NCI-H510A (cell line): ENCODE measurements at places on chromosomes 12 and 14.

DNA sequence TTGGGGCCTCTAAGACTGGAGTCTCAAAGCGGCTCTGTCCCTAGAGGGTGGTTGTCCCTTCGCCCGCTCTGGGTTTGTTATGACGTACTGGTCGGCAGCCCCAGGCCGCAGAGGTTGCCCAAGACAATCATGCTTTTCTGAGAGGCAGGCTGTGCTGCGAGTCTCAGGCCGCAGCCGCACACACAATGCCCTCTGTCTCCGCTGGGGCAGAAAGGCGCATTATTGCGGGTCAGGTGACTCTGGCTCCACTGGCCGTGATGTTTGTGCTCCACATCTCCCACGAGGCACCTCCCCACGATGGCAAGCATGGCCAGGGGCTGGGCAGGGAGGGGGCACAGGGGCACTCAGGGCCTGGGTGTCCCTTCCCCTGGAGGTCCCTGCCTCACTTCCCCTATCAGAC is 21.0 kb upstream of the PLEKHG3 start:
- no peak for DNase-seq

DNA sequence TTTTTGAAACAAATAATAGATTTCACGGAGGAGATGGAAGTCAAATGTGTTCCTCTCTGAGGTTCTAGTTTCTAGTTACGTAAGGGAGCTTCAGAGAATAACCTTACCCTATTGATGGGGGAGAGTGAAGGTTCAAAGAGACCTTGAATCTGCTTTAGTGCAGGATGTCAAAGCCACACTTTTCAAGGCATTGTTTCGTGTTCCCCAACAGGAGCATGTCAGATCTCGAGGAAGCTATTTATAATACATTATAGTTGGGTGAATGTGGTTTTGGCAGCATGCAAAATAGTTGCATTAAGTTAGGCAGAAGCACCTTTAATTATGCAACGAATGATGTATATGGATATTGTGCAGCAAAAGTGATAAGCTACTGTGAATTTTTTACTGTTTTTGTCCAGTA is 614.9 kb downstream of the SLC16A7 start:
- no peak for DNase-seq

GRCh38 chr12:78683626-78684025 is 180.9 kb upstream of the SYT1 start:
- no peak for DNase-seq

DNA sequence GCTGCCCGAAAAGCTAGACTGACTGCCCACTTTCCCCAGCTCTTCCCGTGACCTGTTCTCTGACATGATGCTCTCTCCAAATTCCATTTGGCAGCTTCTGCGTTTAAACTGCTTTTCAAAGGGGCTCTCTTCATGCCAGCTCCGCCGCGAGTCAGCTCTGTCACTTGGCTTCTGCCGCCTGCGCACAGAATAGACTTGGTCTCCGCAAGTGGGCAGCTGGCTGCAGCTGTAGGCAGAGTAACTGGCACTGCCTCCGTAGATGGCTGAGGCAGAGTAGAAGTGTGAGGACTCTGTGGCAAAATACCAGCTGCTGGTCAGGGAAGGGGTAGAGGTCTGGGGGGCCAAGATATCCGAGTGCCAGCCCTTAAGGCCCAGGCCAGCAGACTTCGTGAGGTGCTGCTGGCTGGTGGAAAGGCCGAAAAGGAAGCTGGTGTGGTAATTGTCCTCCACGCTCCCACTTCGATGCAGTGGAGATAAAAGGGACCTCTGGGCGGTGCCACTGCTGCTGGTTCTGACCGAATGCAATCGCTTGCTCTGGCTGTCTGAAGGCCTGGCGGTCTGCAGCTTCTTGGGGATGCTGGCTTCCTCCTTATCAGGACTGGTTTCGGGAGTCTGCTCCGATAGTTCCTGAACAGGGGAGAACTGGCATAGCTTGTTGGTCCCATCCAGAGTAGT is 85.7 kb downstream of the DUSP16 start:
- no peak for DNase-seq

- DNase-seq, result no peak
Observed at GRCh38 chr12:113910751-113911272, 55.3 kb downstream of the RBM19 start.

GRCh38 chr14:52918486-52918885 is 32.4 kb downstream of the FERMT2 start:
- DNase-seq, result no peak

DNA sequence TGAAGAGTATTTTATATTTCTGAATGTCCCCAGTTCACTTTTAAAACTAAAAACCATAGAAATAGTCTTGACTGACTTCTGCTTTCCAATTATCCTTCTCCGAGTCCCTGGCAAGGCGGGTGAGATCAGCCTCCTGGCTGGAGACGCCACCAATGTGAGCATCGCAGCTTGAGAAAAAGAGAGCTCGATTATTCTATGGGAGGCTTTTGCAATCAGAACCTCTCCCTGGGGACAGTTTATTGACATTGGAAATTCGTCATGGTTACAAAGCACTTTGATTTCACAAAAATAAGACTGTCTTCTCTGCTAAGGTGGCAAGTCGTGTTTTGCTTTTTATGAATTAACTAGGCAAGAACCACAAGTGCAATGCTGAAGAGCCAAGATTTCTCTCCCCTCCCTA is 23.6 kb upstream of the GPHB5 start:
- DNase-seq, result no peak

- DNase-seq, result no peak
Observed at GRCh38 chr12:117125272-117125613, 26.0 kb upstream of the TESC start.

- no peak for DNase-seq
Observed at GRCh38 chr12:63985456-63985855, 141.0 kb downstream of the SRGAP1 start.

DNA sequence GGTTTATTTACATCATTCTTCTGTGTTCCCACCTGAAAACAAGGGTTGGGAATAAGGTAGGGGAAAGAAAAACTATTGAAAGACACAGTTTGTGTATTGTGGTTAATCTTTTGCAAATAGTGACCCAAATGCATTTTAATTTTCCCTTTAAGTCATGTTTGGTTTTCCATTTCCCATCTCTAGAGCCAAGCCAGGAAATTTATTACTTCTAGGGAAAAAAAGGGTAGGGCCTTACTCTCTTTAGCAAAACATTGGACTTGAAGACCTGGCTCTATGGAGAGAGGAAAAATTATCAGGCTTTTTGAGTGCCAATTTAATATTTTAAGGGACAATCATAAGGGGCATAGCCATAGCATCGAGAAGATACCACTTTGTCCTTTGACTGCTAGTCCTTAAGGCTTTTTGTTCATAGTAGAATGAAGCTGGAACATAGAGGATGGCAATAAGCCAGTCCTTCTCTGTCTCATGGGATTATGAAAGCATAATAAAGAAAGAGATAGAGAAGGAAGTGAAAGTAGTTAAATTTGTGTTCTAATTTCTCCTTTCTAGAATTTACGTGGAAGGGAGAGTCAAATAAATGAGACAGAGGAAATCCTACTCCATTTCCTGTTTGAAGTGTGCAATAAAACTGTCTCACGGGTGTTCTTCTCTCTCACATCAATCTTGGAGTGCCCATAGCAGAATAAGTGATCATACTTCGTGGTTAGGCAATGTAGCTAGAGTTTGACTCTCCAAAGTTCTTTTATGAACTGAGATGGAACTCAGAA is 50.9 kb upstream of the PPFIA2 start:
- DNase-seq, result no peak

- no peak for DNase-seq
Observed at GRCh38 chr12:29782871-29783772, 620 bp downstream of the TMTC1 start.

GRCh38 chr12:94435511-94435927 is 24.1 kb downstream of the CEP83 start:
- DNase-seq, result no peak

- DNase-seq, result no peak
Observed at GRCh38 chr12:127334912-127335644, 931.9 kb upstream of the TMEM132C start.

DNA sequence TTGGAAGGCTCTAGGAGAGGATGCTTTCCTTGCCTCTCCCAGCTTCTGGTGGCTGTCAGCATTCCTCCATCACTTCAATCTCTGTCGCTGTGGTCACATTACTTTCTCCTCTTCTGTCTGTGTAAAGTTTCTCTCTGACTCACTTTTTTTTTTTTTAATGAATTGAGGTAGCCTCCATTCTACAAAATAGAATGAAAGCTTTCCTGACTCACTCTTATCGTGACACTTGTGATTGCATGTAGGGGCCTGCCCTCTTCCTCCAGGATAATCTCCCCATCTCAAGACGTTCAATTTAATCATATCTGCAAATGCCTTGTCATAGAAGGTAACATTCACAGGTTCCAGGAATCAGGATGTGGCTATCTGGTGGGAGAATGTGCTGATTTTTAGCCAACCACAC is 153.5 kb upstream of the HMGA2 start:
- no peak for DNase-seq

GRCh38 chr12:85996280-85996679 is 122.2 kb downstream of the NTS start:
- DNase-seq, result no peak

DNA sequence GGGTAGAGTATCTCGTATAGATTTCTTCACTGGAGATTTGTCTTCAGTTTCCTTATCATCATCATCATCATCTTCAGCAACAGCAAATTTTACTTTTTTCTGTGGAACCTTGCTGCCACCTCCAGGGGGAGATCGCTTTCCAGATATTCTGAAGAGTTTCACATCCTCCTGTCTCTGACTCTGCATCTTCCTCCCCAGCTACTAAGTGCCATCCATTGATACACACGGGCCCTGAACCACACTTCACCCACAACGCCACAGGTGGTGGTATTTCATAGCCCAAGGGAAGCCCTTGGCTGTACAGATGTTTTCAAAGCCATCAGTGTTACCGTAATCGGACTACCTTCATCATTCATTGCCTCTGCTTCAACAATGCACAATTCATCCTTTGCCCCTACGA is 82.2 kb downstream of the PPP2R5C start:
- no peak for DNase-seq

DNA sequence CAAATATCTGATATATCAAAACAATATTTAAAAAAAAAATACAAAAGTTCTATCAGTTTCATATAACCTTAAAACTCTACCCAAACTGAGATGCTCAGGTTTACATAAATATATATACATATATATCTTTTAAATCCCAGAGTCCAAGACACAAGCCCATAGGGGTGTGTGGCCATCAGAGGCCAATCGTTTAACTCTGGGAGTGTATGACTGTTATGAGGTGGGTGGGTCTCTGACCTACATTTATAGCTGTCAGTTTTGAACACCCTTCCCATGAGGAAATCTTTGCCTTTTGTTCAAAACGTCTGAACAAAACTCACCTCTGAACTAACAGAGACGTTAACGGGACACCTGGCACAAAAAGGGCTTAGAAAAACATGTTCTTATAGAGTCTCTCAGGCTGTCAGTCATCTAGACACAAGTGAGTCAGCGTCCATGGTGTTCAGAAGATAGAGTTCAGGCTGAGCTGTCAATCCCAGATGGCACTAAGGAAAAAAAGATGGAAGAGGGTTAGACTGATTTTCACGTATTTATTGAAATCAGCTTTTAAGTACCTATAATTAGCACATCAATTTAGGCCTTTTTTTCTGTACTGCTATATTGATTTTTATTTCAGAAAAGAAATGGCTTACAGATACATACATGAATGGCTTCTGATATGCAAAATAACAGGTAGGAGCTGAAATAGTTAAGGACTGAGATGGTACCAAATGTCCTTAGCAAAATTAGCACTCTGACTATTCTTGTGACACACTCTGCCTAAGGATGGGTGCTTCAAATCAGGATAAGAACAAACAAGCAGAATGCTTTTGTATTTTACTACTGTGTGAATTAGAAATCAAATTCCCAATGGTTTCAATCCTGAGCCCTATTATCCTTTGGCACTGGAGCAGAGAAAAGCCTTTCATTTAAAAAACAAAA is 29.2 kb downstream of the HIGD1C start:
- no peak for DNase-seq

- DNase-seq, result no peak
Observed at GRCh38 chr14:89212386-89213235, 204.4 kb downstream of the FOXN3 start.

DNA sequence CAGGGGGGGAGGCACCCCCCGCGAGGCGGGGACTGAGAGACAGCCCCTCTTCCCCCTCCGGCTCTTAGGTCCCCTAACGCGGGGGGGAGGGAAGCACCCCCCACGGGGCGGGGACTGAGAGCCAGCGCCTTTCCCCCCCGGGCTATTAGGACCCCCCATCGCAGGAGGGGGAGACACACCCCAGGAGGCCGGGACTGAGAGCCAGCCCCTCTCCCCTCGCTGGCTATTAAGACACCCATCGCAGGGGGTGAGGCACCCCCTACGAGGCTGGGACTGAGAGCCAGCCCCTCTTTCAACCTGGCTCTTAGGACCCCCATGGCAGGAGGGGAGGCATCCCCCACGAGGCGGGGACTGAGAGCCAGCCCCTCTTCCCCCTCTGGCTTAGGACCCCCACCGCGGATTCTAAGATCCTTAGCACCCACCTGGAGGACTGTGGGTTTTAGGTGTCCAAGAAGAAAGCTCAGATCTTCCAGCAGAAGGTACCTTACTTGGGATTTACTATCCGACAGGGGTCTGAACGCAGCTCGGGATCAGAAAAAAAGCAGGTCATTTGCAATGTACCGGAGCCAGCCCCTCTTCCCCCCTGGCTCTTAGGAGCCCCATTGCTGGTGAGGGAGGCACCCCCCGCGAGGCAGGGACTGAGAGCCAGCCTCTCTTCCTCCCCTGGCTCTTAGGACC is 197.8 kb upstream of the PZP start:
- no peak for DNase-seq

DNA sequence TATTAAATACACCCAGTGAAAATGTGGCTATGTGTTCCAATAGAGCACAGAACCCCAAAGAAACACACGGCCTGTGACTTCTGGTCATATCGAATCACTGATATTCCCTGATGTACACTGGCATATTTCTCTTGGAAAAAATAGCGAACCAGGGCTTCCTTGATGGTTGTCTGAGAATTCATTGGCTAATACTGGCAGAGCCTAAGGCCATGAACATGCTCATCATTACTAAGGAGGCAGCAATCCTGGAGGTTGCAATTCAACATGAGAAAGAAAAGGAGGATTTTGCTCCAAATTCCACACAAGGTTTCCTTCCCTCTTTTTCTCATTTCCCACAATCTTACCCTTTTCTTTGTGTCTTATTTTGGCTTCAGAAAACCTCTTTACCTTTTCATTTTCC is 212.9 kb upstream of the HMGA2 start:
- DNase-seq, result no peak

GRCh38 chr12:57119294-57120085 is 8.3 kb upstream of the STAT6 start:
- DNase-seq, result no peak

DNA sequence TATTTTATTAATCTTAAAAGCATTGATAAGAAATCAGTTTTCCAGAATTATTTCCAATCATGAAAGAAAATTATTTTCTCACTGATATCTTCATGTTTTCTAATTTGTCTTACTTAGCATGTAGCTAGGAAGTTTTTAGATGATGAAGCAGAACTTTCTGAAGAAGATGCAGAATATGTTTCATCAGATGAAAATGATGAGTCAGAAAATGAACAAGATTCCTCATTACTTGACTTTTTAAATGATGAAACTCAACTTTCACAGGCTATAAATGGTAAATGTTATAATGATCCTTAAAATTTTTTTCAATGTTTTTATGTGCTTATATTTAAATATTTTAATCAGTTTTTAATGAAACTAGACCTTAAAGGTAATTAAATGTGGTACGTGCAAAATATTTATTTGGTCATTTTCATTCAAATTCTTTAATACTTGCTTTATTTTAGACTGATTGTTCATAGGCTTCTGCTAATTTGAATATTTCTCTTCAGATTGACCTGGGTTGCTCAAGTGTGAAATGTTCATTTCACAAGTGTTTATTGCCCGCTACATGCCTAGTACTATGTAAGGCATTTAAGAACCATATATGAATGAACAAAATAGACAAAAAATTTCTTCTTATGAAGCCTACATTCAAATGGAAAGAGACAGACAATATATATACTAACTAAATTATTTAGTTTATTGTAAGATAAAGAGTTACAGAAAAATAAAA is 49.5 kb downstream of the FANCM start:
- no peak for DNase-seq
